ENCODE measurements at places on chromosomes 7 and 10.

DNA sequence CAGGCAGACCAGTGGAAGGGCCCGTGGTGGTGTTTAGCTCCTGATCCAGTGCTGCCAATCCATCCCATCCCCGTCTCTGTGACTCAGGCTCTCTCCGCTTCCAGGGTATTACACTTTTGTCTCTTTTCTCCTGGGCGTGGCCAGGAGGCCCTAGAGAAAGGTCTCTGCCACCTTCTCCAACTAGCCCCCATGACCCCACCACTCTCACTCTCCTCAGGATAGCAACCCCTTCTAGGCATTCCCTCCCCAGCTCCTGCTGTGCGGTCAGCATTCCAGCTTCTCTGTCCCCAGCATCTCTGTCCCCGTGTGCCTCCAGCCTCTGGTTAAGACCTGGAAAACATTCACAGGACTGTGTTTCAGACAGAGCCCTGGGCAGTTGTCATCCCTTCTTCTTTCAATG is 36.2 kb upstream of the R3HCC1L start:
- DNase-seq = no peak

- DNase-seq = no peak
Measured at GRCh38 chr10:48899781-48900180, 39.9 kb downstream of the LRRC18 start.

DNA sequence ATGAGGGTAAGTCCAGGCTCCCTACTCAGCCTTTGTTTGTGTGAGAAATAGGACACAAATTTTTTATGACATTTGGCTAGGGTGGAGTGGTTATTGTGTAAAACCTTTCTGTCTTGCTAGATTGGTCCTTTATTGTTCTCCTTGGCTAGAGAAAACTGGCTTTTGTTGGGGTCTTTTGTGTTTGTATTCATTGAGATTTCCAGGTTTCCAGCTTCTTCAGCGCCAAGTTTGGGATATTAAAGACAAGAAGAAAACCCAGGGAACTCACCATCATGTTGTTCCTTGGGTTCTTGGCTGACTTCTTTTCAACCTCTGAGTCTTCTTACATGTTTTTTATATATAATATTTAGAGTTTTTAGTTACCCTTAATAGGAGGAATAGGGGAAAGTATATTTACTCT is 310.0 kb downstream of the HPSE2 start:
- no peak for DNase-seq

DNA sequence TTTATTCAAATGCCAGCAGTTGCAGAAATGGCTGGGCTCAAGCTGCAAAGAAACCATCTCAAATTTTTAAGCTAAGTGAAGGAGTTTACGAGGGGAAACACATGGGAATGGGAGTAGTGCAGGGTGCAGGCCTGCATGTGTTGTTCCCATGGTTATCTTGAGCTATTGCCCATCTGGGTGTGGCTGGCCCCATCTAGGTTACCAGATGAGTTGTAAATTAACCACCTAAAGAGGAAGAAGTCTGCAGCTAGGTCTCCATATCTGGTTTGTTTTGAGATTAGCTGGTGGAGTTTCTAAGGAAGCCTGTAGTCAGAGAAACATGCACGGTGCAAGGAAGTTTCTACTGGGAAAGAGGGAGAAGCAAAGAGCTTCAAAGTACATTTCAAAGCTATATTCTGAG is 23.3 kb upstream of the STEAP2 start:
- no peak for DNase-seq

DNA sequence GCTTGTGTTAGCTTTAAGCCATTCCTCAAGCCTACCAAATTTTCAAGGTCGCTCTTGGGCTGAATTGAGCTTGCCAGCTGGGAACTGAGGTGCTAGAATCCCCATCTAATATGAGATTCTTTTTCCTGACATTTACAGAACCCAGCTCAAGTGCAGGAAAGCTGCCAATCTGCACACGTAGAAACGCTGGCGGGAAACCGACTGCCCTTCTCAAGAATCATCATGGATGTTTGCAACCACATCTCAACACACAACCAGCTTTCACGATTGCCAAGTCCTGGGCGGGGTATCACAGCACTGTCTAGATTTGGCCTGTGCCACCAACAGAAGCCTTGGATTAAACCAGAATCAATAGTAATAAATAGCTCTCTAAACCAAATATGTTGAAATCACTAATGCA is 203.7 kb downstream of the DIP2C start:
- DNase-seq = no peak
